ENCODE measurements at places on chromosomes 1 and 21.

DNA sequence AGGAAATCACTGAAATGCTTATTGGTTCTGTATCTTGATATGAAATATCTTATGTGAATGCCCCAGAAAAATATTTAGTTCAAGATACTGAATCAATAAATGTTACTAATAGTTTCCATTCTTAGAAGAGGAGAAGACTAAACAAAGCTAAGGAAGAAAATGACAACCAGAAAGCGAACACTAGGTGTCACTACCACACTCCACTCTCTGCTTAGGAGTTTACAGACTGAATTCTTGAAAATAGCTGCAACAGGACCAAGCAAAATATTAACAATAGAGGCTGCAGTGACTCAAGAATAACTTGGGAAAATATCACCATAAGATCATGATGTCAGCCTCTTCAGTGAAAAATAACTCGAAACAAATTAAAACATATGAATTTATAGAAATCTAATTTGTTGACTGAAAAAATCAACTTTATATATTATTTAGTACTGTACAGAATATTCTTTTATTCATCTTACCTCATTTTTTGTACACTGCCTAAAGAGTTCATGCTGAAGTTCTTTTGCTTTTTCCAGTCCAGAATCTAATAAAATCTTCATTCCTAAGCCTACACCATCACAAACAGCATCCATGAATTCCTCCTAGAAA lies 61.6 kb downstream of the KIF14 start:
- DNase-seq: no peak

DNA sequence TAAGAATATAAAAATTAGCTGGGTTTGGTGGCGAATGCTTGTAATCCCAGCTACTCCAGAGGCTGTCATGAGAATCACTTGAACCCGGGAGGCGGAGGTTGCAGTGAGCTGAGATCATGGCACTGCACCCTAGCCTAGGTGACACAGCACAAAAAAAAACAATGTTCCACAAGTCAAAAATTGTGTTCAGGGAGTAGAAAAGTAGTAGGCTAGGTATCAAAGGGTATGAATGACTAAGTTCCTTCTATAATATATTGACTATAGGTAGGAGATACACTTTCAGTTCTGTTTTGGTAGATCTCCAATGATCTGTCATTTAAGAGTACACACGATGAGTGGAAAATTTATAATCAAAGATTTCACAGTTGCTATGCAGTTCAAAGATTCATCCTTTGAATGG lies 16.7 kb downstream of the USP48 start:
- no peak for DNase-seq

DNA sequence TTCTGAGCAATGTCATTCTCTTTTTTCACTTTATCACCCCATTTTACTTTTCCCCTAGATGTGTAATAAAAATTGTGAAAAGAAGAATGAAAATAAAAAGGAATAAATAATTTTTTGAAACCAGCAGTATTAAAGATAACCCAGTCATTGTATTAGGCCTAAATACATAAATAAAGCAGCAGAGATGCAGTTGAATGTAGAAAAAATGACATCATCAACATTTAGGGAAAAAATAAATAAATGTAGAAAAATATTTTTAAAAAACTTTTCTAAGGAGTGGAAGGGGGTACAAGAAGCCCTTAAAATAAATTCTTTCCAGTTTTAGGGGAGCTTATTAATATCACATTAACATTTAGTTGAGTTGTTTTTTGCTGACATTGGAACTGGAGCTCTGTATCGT lies 15.3 kb upstream of the ENAH start:
- no peak for DNase-seq

- DNase-seq: no peak
These were observed 5.8 kb downstream of the ABCB10 start for GRCh38 chr1:229552732-229553131.

- DNase-seq: no peak
These were observed 15.8 kb downstream of the APP start for GRCh38 chr21:26154753-26155152.
